ENCODE measurements at places on chromosomes 12 and 14.
A peak's percentile ranks its signal among the peaks of the same experiment; 100 is the strongest.

- no peak for DNase-seq
Measured at GRCh38 chr14:27184427-27184826, 586.6 kb upstream of the NOVA1 start.

- no peak for DNase-seq
Measured at GRCh38 chr14:92797935-92798653, 4.0 kb downstream of the GOLGA5 start.

GRCh38 chr12:5716201-5716600 is 228.9 kb downstream of the ANO2 start:
- DNase-seq: no peak

GRCh38 chr14:32304296-32304695 is 24.8 kb upstream of the AKAP6 start:
- no peak for DNase-seq

DNA sequence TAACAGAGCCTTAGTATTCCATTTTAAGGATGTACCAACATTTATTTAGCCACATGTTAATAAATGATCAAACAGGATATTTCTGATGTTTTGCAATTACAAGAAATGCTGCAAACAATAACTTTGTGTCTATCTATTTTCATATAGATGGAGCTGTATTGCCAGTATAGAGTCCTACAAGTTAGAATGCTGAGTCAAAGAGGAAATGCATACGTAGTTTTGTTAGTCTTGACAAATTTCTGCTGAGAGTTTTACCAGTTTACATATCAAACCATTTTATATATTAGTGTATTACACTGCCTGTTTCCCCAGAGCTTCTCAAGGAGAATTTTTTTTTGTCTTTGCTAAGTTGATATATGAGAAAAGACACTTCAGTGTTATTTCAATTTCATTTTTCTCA is 541.7 kb downstream of the SLC16A7 start:
- no peak for DNase-seq

GRCh38 chr12:121781998-121782979 is 11.2 kb downstream of the RHOF start:
- peak; percentile 53 for DNase-seq

GRCh38 chr12:72499244-72499643 is 227.1 kb downstream of the TRHDE start:
- DNase-seq: no peak

GRCh38 chr12:108240027-108240785 is 98.9 kb downstream of the CMKLR1 start:
- DNase-seq: no peak

- no peak for DNase-seq
Measured at GRCh38 chr14:59175404-59175803, 13.1 kb upstream of the DAAM1 start.

- no peak for DNase-seq
Measured at GRCh38 chr12:66141299-66141698, 10.7 kb upstream of the LLPH start.

GRCh38 chr14:49196327-49196726 is 389.9 kb downstream of the RPS29 start:
- DNase-seq: no peak

DNA sequence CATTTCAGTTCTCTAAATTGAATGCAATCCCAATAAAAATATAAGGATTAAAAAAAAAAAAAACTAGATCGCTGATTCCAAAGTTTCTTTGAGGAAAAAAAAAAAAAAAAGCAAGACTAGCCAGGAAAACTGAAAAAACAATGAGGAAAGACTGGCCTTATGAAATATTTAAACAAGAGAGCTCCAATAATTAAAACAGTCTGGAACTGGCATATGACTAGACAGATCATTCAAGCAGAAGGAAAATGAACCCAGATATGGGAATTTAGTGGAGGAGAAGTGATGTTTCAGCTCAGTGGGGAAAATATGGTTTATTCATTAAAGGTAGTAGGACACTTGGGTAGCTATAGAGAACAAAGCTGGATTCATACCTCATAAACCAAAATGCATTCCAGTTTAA is 42.0 kb upstream of the TBC1D15 start:
- no peak for DNase-seq

GRCh38 chr12:52496054-52496453 is 3.0 kb upstream of the KRT6A start:
- DNase-seq: no peak

GRCh38 chr12:108693751-108694150 is 37.6 kb downstream of the CORO1C start:
- no peak for DNase-seq

- no peak for DNase-seq
Measured at GRCh38 chr14:54278665-54279295, 118.0 kb upstream of the CDKN3 start.

- DNase-seq: no peak
Measured at GRCh38 chr12:402029-402389, 565 bp downstream of the CCDC77 start.

DNA sequence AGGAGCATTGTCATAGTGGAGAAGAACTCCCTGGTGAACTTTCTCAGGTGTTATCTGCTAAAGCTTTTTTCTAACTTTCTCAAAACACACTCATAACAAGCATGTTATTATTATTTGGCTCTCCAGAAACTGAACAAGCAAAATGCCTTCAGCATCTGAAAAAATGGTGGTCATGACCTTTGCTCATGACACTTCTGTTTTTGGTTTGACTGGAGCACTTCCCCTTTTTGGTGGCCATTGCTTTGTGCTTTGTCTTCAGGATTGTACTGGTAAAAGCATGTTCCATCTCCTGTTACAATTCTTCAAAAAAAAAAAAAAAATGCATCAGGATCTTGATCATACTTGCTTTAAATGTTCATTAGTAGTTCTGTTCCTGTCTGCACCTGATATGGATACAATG is 1241.6 kb upstream of the USP15 start:
- DNase-seq: no peak

DNA sequence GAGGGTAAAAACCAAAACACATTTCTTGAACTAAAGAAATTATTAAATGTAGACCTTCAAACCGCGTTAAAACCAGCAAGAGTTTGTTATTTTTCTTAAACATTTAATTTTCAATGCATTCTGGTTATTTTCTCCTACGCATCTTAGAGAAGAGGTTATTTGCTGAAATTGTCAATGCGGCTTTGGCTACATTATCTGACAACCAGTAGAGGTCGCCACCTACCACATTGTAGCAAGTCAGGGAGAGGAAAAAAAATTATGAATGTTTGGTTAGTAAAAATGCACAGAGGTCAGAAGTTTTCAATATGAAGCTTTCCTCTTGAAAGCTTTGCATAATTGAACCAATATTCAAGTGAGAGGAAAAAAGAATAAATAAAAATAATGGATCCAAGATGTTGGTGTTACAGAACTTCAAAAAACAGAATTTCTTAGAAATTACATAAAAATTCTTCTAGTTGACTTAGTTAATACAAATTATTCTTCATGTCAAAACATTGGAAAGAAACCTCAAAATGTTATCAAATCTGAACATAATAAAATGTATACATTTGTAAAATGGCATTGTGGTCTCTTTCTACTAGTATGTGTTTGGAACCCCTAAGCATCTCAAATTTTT is 159.4 kb upstream of the TMTC2 start:
- DNase-seq: no peak

DNA sequence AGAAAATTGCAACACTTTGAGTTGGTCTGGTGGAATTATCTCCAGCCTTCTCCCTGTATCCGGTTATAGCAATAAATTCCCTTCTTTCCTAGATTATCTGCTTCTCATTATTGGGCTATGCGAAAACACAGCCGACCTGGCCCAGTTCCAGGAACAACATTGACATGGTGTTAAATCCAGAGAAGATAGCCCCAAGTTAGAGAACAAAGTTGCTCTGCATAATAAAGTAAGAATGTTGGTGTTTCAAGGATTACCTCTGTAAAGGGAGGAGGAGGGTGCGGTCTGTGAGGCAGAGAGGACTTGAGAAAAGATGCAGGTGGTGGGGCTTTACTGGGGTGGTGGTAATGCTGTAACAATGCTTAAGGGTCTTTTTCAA is 12.1 kb downstream of the TCL1A start:
- DNase-seq: no peak

- no peak for DNase-seq
Measured at GRCh38 chr12:77722536-77722935, 108.2 kb upstream of the NAV3 start.

DNA sequence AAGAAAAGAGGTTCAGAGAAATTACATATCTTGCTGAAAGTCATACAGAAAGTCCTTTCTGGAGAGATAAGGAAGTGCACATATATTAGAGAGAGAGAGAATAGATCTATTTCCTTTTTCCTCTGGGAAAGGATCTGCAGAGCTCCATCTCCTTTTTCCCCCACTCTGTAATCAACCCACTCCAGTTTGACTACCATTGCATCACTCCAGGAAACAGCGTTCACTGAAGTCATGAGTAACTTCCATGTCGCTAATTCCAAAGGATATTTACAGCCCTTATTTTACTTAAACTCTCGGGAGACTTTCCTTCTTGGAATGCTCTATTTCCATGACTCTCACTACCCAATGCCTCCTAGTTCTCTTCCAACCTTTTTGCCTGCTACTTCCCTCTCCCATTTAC is 72.5 kb upstream of the PARP11 start:
- no peak for DNase-seq

- DNase-seq: no peak
Measured at GRCh38 chr14:68402525-68403101, 390.3 kb downstream of the ZFP36L1 start.

- no peak for DNase-seq
Measured at GRCh38 chr14:41034969-41035368, 571.7 kb upstream of the LRFN5 start.

GRCh38 chr14:99552572-99553216 is 51.3 kb downstream of the CCDC85C start:
- no peak for DNase-seq

DNA sequence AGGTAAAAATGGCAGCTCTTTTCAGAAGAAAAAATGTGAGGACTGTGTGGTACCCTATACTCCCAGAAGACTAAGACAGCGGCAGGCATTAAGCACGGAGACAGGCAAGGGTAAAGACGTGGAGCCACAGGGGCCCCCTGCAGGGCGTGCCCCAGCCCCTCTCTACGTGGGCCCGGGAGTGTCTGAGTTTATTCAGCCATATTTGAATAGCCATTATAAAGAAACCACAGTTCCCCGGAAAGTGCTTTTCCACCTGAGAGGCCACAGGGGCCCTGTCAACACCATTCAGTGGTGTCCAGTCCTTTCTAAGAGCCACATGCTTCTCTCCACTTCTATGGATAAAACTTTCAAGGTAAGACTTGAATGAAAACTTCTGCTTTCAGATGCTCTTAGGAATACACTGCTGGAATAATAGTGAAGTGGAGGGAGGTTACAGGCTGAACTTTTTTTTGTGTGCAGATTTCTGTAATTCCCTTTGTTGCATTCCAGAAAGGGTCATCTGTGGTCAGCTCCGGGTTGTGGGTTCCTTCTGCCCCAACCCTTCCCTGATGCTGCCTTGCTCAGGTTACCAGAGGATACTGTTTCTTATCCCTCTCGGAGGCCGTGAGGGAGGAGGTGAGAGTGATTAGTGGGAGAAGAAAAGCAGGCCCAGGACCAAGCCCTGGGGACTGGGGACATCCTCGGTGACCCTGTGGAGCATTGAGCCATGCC is 58.4 kb downstream of the SLC25A47 start:
- no peak for DNase-seq

DNA sequence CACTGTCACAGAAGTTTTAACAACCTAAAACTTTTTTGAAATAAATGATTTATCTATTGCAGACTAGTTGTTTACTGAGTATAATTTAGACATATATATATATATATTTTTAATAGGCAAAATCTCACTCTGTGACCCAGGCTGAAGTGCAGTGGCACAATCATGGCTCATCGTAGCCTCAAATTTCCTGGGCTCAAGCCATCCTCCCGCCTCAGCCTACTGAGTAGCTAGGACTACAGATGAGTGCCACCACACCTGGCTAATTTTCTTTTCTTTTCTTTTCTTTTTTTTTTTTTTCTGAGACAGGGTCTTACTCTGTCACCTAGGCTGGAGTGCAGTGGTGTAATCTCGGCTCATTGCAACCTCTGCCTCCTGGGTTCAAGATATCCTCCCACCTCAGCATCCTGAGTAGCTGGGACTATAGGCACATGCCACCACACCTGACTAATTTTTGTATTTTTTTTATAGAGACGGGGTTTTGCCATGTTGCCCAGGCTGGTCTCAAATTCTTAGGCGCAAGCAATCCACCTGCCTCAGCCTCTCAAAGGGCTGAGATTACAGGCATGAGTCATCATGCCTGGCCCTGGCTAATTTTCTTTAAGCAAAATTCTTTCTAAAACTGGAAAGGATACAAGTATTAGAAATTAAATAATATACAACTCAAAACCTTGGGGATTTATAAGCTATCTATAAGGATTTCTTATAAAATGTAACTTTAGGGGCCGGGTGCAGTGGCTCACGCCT is 23.1 kb downstream of the EEA1 start:
- DNase-seq: no peak

- no peak for DNase-seq
Measured at GRCh38 chr12:42695490-42695995, 106.0 kb upstream of the PRICKLE1 start.

- DNase-seq: no peak
Measured at GRCh38 chr12:59164991-59165718, 244.9 kb upstream of the LRIG3 start.

GRCh38 chr12:53967421-53967925 is 5.5 kb upstream of the HOXC11 start:
- DNase-seq: no peak

- DNase-seq: no peak
Measured at GRCh38 chr12:48302161-48302911, 48.4 kb downstream of the ZNF641 start.

GRCh38 chr12:34395056-34396005 is 373.0 kb downstream of the ALG10 start:
- DNase-seq: no peak

DNA sequence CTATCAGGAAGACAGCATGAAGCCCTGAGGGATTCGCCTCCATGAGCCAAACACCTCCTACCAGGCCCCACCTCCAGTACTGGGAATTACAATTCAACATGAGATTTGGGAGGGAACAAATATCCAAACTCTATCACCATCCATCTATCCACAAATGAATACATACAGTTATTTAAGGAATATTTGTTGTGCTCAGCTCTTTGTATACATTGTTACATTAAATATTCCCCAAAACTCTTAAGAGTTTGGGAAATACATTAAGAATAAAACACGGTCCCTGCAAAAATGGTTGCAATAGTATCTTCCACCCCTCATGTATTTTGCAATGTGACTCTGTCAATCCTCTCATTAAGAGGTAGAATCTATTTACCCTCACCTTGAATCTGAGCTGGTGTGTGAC is 109.8 kb upstream of the PLXNC1 start:
- DNase-seq: no peak

- DNase-seq: no peak
Measured at GRCh38 chr12:17609701-17610100, 480.3 kb downstream of the RERGL start.

- peak; percentile 55 for DNase-seq
Measured at GRCh38 chr12:685388-685787, 22.1 kb upstream of the NINJ2 start.

DNA sequence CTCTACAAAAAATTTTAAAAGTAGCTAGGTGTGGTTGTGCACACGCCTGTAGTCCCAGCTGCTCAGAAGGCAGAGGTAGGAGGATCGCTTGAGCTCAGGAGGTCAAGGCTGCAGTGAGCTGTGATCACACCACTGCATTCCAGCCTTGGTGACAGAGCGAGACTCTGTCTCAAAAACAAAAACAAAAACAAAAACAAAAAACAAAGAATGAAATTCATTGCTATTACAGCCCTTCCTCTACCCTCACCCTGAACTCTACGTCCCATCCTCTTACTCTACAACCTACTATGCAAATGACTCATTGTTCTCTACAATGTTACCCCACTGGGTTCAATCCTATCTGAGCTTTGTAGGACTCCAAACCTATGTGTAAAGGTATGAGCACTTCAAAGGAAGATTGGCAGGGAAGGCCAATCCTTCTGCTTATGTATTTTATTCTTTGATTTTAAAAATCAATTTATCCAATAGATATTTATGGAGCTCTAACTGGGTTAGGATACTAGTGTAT is 39.3 kb downstream of the NINJ2 start:
- DNase-seq: no peak

All from stimulated activated CD4-positive, alpha-beta T cell treated with anti-CD3 and anti-CD28 coated beads, TNF-alpha, amount 100 ng/mL, for 1 hour (primary cell).